Type B pancreatic cell (in vitro differentiated cells): ENCODE measurements at places on chromosomes 2 and 18. TPM values are rescaled to one million over a fixed set of nuclear protein-coding genes. Genes with fewer than 3 reads are reported as not detected.

Gene TPO
- 0.31 TPM in 1 of 2 replicates, not detected in the other for total RNA-seq

Gene TM4SF20
- total RNA-seq, result 3.7 and 6.9 TPM in 2 replicates

DNA sequence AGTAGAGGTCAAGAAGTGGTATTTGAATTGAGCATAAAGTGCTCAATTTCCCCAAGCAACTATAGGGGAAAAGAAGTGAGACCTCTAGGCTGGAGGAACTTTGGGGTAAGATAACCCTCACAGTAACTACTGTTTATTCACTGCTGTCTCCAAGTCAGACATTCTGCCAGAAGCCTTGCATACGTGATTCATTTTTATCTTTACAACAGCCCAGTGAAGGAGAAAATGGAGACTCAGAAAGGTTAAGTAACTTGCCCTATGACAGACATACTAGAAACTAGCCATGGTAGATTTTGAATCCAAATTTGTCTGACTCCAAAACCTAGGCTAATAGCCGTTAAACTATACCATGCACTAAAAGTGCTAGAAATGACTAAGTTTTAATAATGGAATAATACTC is 28.4 kb downstream of the DNAJC10 start:
- H3K27me3 ChIP-seq, result no peaks in the 10 kb centered on the region
- H3K4me3 ChIP-seq, result no peak overlapping the region
- H3K4me1 ChIP-seq, result no peaks in the 10 kb centered on the region
- DNase-seq, result no peak
- H3K36me3 ChIP-seq, result peaks cover 36% of the 10 kb centered on the region
- H3K27ac ChIP-seq, result no peak overlapping the region

DNA sequence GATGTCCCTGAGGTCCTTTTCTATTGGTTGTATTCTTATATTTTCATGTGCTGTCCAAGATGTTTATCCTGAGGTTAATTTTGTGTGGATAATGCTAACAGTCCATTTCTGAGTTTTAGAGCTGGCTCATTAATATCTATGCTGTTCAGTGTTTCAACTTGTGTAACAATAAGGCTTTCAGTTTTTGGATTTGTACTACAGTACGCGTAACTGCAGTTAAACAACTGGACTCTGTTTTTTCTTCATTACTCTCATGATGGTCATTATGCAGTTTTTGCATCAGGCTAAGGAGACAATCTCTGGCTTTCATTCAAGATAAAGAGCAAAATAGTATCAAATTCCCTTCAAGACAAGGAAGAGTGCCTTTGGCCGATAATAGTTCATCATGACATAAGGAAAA is 1364.8 kb downstream of the DPP10 start:
- DNase-seq, result no peak
- no peak overlapping the region for H3K27ac ChIP-seq
- H3K4me1 ChIP-seq, result no peaks in the 10 kb centered on the region
- no peak overlapping the region for H3K4me3 ChIP-seq
- peaks cover 3% of the 10 kb centered on the region for H3K36me3 ChIP-seq
